ENCODE measurements at places on chromosomes 3 and 15.

- no peak for DNase-seq
These were observed 84.3 kb upstream of the FXR1 start for GRCh38 chr3:180828001-180828720.

DNA sequence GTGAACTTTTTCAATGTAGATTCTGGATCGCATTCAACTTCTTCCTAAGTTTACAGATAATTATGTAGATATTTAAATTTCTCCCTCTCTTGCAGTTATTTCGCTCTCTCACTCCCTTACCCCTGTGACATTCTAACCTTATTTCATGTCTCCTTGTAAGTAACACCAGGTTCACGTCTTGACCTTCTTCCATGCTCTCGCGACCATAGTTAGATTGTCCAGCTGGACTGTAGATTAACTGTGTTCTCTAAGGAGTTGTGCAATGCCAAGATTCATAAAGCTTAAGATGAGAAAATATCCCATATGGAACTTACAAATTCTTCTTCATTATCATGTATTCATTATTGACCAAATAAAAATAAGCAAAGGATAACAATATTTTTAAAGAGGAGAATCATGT is 430.5 kb downstream of the GABRG3 start:
- DNase-seq = no peak

GRCh38 chr15:59276225-59277178 is 69.9 kb downstream of the LDHAL6B start:
- no peak for DNase-seq

DNA sequence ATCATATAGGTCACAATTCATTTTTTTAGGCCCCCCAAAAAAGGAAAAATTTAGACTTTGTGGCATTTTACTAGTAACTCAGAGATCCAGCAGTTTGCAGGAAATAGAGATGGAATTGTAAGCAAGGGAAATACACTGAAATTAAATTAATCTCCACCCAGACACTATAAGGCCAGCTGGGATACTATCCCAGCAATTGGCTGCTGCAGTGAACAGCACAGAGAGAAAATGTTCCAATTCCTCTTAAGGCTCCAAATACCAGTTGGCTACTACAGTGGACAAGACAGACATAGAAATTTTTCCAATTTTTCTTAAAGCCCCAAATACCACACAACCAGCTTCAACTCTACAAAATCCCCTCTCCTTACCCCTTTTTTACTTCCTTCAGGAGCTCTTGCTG is 78.9 kb downstream of the ULK4 start:
- no peak for DNase-seq

DNA sequence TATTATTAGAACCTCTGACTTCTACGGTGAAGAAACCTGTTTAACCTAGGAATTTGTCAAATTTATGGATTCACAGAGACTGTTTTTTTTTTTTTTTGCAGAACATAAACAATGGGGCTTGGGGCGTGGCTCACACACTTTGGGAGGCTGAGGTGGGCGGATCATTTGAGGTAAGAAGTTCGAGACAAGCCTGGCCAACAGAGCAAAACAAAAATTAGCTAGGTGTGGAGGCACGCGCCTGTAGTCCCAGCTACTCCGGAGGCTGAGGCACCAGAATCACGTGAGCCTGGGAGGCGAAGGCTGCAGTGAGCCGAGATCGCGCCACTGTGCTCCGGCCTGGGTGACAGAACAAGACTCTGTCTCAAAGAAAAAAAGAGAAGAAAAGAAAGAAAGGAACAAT is 3.0 kb downstream of the ZBTB11 start:
- DNase-seq = no peak

GRCh38 chr3:30232142-30232541 is 374.3 kb upstream of the TGFBR2 start:
- no peak for DNase-seq

GRCh38 chr3:59572106-59572505 is 522.3 kb upstream of the CFAP20DC start:
- no peak for DNase-seq

DNA sequence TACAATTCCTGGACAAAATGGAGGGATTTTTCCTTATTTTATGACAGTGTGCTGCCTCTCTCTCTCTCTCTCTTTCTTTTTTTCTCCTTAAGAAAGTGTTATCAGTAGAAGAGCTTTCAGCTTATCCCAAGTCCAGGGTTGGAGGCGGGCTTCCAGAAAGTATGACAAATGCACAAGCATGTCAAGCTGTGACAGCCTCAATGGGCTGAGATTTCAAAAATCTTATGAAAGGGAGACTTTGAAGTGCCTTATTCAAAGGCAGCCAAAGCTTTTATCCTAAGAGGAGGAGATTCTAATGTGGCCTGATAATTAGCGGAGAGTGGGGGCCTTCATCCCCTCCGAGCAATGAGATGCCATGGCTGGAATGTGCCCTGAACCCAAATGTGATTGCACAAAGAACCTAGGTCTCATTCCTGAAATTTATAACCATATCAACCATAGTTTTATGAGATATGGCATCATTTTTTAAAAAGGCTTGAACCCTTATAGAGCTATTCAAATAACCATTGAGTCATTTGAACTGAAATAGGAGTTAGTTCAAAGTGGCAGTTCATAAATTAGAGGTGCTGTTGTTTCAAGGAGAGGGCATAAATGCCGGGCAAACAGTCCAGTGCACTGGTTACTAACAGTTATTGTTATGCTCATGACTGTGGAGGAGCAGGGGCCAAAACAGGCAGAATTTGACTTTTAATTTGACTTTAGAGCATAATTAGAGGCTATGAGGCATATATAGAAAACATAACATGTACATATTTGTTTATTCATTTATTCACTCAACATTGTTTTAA is 261.6 kb upstream of the THRB start:
- no peak for DNase-seq

DNA sequence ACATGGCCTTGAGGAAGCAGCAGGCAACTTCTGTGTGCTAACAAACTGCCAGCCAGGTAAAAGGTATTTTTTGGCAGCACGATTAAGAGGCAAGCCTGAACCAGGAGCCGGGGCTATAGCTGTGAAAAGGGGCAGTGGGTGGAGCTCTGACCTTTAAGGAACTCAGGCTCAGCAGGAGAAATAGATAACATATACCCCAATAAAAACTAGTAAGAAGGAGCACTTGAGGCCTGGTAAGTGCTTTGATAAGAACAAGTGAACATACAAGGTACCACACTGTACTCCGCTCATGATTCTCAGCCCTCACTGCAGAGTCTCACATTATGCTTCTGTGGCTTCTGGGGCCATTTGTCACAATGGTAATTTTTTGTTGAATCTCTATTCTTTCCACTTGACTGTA is 5.4 kb downstream of the FYCO1 start:
- DNase-seq = no peak

DNA sequence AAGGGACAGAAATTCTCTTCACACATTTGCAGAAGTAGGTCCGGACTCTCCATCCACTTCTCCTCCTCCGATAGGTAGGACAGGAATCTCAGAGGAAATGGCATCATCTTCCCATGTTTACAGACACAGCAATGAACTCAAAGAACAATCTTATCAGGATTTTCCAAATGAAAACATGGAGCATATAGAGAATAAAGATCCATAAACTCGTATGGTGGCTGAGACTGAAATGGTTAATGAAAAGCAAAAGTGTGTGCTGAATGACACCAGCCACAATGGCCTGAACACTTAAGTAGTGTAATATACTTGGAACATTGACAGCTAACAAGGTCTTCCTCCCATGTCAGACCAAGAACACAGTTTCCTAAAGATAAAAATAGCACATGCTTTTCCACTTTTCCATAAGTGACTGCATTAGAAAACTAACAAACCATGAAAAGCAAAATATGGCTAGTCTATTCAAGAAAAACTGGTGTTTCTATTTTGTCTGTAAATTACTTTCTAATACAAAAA is 5.8 kb downstream of the CCRL2 start:
- DNase-seq = no peak

GRCh38 chr3:19364148-19364547 is 215.8 kb downstream of the KCNH8 start:
- DNase-seq = no peak

GRCh38 chr3:43246976-43247375 is 39.4 kb upstream of the SNRK start:
- no peak for DNase-seq

DNA sequence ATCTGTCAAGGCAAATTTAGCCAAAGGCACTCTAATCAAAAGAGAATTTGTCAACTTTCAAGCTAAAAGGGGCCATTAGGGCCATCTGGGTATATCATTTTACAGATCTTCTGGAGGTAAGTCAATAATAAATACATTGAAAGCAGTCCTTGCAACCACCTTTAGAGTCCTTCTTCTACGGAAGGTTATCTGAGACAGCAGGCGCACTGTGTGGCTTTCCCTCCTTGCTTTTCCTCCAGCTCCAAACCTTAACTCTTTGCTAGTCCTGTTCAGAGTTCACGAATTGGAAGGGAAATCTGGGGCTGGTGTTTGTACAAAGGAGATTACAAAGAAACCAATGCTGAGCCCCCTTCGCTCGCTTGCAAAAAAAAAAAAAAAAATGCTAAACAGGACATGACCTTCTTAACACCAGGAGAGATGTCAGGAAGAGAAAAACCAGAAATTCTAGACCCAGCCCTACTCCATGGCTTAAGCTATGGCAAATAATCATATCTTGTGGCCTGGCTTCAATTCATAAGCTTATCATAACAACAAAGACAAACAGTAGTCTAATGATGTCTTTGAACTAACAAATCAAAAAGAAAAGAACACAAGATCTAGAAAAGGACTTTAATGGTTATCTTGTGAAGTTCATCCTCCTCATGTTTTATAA is 215.7 kb downstream of the STT3B start:
- no peak for DNase-seq

DNA sequence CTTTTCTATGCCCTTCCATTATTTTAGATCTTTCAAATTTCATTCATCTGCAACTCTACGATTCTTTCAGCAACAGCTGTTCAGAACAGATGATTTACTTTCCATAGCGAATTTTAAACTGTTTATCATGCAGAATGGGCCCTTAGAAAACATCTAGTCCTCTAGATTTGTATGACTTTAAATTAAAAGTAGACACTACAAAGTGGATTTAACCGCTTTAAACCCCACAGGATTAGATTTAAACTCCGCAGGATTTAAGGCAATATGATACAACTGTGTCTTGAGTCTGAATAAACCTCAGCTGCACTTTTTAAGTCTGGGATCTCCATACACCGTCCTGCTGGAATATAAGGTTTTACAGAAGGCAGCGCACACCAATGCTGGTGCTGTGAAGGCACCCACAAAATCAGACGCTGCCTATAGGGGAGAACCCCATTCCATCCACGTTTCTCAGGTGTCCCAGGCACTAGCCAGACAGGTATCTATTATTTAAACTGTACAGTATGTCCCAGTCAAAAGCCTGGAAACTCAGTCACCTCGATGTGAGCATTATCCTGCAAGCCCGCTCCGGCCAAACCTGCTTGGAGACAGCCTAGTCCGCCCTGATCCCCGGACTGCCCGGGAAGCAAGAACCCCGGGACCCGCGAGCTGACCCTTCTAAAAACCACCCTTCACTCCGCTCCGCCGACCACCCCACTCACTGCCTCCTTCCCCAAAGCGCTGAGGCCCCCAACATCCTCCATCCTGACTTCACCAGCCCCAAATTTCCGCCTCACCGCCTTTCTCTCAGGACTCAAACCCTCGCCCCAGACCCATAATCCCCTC is 768 bp downstream of the ANO10 start:
- DNase-seq = no peak

- DNase-seq = no peak
These were observed 46.4 kb downstream of the CBLB start for GRCh38 chr3:105822171-105823123.

DNA sequence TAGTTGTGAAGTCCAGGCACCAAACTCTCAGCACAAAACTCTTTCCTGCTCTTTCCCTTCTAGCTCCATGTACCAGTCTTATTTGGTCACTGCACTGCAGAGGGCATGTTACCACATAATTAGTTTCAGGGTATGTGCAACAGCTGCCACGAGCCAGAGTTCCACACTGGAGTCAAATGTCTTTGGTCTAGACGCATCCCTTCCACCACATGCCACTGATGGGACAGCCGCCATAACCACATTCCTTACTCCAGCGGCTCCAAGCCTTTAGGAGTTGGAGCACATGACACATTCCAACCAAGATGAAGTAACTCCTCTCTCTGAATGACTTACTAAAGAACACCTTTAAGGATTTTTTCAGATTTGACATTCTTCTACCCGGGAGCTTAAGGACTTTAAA is 153.4 kb downstream of the ERC2 start:
- no peak for DNase-seq

DNA sequence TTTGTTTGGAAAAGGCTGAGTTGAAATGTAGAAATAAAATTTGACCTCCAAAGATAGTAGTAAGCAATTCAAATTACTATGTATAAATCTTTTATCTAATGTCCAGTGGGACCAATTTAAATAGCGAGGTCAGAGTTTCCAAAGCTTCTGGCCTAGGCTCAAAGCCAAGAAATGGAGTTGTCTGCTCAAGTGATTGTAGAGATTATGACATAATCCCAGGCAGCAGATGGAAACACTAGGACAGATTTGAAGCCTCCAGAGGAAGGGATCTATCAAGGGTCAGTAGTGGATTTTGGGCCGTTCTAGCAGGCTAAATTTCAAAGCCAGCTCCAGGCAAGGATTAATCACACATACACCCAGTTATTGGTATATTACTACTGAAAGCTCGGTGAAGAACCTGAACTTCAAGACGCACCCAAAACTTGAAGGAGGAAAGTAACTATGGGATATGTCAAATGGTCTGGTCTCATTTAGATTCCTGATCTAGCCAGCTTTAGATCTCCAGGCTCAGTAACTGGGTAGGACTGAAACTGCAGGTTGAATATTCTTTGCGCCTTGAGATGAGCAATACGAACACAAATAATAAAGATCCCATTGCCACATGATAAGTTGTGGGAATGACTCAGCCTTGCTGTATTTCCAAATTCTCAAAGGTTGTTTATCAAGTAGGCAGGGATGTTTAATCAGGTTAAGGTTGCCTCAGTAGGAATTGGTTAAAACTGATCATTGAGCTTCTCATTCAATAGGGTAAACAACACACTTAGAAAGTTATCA is 30.9 kb upstream of the ARRDC4 start:
- DNase-seq = no peak

- DNase-seq = no peak
These were observed 52.2 kb upstream of the FAM98B start for GRCh38 chr15:38401701-38402100.

GRCh38 chr3:35908366-35909232 is 269.3 kb downstream of the ARPP21 start:
- peak; percentile 9 for DNase-seq

DNA sequence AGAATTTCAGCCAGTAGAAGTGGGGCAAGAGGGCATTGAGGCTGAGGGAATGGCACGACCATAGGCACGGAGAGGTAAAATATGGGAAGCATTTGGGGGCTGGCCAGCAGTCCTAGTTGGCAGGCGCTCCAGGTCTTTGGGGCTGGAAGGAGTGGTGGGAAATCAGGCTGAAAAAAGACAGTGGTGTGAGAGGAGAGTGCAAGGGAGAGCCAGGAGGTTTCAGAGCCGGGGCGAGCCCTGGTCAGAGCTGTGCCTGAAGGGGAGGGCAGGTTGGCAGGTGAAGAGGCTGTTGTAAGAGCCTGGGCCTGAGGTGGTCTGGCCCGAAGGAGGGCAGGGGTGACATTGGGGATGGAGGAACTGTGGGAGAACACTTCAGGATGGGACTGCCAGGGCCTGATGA is 1.6 kb upstream of the IDH3A start:
- no peak for DNase-seq
